Naive thymus-derived CD8-positive, alpha-beta T cell (primary cell): ENCODE measurements at places on chromosomes 3 and 15. TPM values are rescaled to one million over a fixed set of nuclear protein-coding genes. Genes with fewer than 3 reads are reported as not detected.
A peak's percentile ranks its signal among the peaks of the same experiment; 100 is the strongest.

The MESP2 gene
- total RNA-seq = not detected

The FBXL2 gene
- not detected for total RNA-seq

The DNAJA4 gene
- 55.1 TPM for total RNA-seq

The DNAJC13 gene
- total RNA-seq = 36.2 TPM

The SLC27A2 gene
- total RNA-seq = 0.21 TPM

The GATM gene
- 5.3 TPM for total RNA-seq

The HRG gene
- not detected for total RNA-seq

The SLC25A36 gene
- total RNA-seq = 73.6 TPM

The ALDH1A2 gene
- total RNA-seq = not detected

The A4GNT gene
- not detected for total RNA-seq

The DUOX1 gene
- not detected for total RNA-seq

- peak; percentile 46 for DNase-seq
Observed at GRCh38 chr3:11720304-11720898, 76.7 kb upstream of the VGLL4 start.

DNA sequence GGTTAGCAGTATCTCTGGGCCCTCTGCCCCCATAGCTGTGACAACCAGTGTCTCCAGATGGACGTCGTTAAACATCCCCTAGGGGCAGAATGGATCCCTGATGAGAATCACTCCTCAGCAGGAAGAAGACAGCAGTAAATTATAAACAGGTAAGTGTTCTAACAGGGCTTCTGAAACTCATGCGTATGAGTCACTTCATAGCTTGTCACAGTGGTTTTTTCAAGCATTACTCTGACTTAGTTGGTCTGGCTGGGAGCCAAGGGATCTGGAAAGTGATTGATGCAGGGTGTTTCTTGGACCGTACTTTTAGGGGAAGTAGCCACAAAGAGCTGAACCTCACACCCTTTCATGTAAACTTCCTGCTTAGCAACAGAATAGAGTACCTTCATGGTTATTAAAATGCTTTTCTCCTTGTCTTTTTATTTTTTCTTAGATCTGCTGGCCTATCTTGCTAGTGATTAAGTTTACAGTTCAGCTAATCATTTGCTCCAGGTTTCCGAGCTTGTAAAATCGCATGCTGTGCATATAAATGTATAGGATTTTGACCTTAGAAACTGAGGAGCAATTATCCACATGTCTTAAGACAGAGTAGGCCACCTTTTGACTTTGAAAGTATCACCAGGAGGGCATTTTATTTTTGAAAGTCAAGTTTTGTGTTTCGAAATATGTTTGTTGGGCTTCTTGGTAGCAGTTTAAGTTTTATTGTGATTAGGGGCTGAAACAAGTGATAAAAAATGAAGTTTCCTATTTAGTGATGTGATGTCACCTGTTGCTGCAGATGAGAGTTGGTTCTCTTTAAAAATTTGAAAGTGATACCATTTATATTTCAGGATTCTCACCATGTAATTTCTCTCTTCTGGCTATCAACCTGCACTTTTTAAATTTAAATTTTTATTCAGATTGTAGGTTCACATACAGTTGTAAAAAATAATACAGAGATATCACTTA is 333.9 kb downstream of the PTPRG start:
- peak; percentile 40 for DNase-seq

DNA sequence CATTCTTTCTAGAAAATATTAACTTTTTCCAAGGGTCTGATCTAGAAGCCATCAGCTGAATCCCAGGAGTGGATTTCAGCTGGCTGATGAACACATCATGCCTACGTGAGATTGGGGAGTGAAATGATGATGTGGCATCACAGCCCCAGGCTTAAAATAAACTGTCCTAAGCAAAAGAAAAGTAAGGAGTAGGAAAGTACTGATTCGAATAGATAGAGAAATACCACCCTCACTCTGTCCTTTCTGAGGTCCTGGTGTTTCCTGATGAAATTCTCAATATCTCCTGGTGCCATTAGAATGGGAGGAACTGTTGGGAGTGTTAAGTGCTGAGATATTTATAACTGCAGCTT is 376.8 kb upstream of the SEMA6D start:
- DNase-seq = no peak

GRCh38 chr3:157999246-157999645 is 107.0 kb downstream of the SHOX2 start:
- no peak for DNase-seq

DNA sequence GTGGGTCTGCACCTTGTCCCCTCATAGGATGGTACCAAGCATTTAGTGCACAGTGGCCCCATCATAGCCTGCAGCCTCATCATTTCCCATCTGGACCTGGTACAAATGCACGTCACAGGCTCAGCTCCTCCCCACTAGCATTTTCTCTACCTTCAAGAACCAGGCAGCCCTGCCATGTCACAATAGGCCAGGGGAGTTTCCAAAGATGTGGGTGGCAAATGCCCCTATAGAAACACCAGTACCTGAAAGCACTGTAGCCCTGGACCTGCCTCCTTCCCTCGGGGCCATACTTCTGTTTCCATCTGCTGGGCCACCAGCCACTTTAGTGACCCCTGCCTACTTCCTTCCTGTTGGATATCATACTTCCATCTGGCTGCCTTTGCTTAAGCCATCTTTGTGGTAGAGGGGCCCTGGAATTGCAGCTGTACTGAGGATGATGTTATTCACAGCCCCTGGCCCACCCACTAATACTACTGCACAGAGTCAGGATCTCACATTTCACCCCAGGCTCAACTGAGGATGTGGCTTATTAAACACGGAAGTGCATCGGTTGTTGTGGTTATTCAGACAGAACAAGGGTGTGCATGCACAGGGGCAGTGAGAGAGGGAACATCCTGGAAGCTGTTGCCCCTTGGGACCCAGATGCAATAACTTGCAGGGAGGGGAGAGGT is 3.8 kb downstream of the TCTA start:
- peak; percentile 32 for DNase-seq

DNA sequence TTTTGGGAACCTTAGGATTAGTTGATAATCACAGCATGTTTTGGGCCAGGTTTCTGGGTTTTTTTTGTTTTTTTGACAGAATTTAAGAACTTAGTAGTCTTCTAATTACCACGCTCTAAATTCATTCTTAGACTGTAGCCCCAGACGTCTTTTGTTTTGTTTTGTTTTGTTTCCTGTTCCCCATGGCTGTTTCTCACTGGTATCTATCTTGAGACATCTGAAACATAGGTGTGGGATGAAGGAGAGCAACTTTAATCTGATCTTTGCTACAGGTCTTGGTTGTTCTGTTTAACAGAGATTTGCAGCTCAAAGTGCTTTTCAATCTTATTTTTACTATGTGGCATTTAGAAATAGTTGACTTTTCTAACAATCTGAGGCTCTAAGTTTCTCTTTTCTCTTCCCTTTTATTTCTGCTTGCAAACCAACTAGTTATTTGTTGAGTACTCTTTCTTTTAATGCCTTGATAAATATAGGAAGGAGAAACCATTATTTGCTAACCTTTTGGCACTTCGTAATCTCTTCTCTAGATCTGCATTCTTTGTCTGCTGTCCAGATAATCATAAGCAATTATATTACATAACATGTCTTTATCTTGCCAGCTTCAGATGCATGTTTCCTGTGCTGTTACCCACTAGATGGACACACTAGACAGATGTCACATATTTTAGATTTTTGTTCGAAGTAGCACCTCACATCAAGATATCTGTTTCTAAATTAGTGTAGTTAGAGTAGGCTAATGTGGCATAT is 40.9 kb downstream of the FBXL2 start:
- DNase-seq = no peak

DNA sequence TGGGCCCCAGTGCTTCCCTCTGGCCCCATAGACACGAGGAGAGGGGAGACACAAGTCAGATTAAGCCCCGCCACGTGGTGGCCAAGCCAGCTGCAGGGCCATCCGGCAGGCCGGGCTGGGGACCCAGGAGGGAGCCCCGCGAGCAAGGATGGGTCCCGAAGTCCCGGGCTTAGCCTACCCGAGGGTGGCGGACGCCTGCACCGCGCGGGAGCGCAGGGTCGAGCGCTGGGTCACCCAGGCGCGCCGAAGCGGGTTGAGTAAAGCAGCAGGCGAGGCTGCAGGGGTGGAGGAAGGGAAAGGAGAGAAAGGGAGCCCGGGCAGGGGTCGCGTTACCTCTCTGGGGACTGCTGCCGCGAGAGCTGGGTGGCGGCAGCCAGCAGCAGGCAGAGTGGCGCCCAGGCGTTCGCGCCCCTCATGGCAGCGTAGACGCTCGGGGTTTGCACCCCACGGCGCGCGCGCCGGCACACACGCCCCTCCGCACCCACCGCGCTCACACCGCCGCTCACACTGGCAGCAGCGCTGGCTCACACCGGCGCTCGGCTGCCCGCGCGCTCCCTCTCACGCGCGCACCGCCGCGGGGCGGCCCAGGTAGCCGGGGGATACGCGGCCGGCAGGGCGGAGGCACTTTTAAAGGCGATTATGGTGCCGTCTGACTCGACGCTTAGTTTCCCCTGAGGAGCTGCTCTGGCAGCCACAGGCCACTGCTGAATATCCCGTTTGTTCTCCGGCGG is at the start of gene PCOLCE2:
Gene PCOLCE2, minus strand, starts transcription at position 603 of the 731 bp plus-strand sequence. Its CDS starts 187 bp downstream, at position 416.
- peak; percentile 5 for DNase-seq

GRCh38 chr3:1578124-1578806 is 485.4 kb downstream of the CNTN6 start:
- DNase-seq = no peak

- DNase-seq = no peak
Observed at GRCh38 chr15:39255760-39256159, 325.1 kb upstream of the THBS1 start.

- DNase-seq = no peak
Observed at GRCh38 chr15:68802373-68802772, 18.3 kb downstream of the ANP32A start.

GRCh38 chr15:32668942-32669341 is 27.4 kb downstream of the SCG5 start:
- no peak for DNase-seq

DNA sequence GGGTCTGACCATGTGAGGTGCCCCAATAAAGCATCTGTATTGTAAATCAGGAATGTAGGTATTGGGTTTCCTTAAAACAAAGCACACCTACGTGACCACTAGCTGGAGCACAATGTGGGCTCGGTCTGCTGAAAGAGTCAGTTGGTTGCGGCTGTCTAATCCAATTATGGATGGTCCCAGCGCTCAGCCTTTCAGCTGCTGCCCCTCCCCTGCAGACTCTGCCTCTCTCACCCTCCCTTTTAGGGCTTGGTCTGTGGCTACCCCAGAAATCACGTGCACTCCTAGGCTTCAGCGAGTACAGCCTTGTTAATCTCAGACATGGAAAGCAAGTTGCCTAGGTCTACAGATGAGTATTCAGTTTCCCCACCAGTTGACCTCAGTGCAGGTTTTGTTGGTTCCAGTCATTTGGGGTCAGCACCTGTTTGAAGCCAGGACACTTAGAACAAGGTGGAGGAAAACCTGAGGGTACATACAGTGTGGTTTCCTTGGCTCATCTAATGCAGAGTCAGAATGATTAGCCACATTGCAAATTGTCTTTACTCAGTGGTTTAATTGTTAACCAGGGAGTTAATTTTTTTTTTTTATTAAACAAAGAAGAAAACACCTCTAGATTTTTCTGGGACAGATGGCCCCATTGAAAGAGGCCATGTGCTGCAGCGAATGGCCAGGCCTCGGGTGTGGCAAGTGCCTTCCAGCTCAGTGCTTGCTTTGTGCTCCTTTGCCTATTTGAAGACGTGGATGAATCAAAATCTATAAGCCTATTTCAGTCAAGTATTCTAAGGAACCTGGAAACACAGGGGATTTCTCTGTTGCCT is 137.7 kb downstream of the IGF1R start:
- DNase-seq = no peak

DNA sequence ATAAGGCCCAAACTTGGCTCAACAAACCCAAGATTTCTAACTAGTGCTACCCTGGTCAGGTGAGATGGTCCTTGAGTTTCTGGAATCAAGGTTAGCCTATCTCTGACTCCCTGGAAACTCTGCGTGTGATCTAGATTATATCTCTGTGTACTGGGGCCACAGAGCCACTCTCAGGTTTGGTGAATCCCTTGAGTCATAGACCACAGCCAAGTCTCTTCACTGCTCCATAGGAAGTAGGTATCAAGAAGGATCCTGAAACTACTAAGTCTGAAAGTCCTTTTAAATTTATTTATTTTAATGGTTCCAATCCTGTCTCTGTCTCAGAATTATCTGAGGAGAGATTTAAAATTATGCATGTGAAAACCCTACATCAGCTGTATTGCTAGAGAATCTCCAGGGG is 99.1 kb downstream of the TUSC7 start:
- no peak for DNase-seq

GRCh38 chr15:37372064-37372463 is 271.7 kb upstream of the MEIS2 start:
- DNase-seq = no peak

DNA sequence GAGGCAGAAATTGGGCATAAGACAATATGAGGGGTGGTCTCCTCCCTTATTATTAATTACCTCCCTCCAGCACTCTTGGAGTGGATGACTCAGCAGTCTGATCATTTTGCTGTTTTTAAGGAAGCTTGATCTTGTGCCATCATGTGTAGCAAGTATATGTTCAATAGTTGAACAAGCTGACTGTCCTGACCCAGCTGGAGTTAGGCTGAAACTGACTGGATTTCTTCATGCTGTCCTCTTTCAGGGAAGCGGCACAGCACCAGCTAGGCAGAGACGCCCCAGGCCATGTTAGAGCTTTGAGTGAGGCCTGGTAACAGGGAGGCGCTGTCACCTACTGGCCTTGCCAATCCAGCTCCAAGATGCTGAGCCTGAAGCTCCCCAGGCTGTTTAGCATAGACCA is 54.4 kb upstream of the KIF23 start:
- no peak for DNase-seq

DNA sequence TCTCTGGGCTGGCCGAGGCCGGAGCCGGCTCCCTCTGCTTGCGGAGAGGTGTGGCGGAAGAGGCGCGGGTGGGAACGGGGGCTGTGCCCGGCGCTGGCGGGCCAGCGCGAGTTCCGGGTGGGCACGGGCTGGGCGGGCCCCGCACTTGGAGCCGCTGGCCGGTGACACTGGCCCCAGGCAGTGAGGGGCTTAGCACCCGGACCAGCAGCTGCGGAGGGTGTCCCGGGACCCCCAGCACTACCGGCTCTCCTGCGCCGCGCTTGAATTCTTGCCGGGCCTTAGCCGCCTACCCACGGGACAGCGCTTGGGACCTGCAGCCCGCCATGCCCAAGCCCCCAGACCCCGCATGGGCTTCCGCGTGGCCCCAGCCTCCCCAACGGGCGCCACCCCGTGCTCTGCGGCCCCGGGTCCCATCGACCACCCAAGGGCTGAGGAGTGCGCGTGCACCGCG is 736.3 kb upstream of the ARRDC4 start:
- no peak for DNase-seq

DNA sequence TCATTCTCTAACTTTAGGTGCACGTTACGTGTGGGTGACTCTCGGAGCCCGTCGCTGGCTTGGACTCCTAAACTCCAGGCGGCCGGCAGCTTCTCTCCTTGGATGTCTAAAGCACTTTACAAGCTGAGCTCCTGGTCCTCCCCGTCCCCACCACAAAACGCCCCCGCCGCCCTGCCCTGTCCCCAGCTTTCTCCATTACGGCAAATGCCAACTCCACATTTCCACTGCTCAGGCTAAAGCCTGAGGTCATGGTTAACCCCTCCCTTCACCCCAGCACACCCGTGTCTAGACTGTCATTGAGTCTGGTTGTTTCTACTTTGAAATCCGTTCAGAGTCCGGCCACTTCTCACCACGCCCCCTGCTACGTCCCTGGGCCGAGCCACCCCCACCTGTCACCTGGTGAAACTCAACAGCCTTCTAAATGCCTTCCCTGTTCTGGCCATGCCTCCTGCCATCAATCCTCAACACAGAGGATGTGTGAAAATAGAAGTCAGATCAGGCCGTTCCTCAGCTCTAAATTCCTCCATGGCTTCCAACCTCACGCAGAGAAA is 8.1 kb upstream of the PCSK6 start:
- DNase-seq = no peak

GRCh38 chr3:168581771-168582225 is 486.1 kb upstream of the GOLIM4 start:
- DNase-seq = no peak
